Kidney tubule cell (primary cell): ENCODE measurements at places on chromosomes 11 and 22.

DNA sequence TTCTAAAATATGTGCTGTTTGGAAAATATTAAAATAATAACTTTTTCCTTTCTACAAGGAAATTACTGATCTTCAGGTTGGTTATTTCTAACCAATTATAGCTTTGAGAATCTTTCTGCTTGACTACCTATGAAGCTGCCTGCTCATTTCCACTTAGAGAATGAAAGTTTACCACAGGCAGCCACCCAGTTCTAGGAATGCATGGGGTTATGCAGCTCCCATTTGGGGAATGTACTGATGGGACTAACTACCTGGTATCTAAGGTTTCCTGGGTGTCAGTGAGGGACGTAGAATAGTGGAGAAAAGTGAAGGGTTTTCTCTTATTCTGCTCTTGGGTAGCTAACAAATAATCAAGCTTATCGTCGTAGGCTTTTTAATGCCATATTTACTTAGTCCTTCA lies 73.4 kb downstream of the DEUP1 start:
- DNase-seq, result peak; percentile 39

- DNase-seq, result no peak
Observed at GRCh38 chr22:49086606-49087157, 741.0 kb downstream of the BRD1 start.

DNA sequence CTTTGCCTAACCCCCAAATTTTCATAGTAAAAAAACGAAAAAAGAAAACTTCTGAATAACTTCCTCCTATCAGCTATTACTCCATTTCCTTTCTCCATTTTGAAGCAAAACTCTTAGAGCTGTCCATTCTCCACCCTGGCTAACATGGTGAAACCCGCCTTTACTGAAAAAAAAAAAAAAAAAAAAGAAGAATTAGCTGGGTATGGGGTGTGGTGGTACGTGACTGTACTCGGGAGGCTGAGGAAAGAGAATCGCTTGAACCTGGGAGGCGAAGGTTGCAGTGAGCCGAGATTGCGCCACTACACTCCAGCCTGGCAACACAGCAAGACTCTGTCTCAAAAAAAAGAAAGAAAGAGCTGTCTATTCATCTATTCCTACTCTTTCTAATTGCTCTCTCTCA lies 11.3 kb upstream of the NXF1 start:
- DNase-seq, result no peak

GRCh38 chr11:33634291-33634834 lies 66.3 kb downstream of the C11orf91 start:
- peak; percentile 77 for DNase-seq

DNA sequence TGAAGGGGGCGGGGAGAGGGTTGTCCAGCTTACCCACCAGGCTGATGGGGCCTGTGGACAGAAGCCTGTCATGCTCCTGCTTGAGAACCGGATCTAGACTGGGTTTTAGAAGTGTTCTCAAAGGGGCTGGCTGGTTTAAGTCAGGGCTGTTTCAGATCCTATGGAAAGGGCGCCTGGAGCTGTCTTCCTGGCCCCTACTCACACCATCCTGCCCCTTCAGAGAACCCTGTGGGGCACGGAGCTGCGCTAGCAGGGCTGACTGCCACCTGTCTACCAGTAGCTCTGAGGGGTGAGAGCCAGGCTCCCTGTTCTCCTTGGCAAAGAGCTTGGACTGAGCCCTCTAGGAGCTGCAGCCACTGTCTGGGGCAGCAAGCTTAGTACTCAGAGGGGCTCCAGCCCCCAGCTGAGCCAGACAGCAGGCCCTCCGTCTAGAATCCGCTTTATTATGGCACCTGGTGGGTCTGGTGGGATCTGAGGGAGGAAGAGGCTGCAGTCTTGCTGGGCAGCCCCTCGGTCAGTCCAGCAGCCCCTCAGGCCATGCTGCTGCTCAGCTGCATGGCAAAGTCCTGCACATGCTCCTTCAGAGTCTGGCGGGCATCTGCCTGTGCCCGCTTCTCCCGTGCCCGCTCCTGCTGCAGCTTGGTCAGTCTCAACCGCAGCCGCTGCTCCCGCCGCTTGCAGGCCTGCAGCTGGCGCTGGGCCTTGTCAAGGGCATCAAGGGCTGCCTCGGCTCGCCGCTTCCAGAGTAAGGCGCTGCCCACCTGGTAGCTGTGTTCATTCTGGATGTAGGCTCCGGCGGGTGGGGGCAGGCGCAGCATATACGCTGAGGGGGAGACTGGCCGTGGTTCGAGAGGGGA lies 2.3 kb downstream of the THAP7 start:
- no peak for DNase-seq

DNA sequence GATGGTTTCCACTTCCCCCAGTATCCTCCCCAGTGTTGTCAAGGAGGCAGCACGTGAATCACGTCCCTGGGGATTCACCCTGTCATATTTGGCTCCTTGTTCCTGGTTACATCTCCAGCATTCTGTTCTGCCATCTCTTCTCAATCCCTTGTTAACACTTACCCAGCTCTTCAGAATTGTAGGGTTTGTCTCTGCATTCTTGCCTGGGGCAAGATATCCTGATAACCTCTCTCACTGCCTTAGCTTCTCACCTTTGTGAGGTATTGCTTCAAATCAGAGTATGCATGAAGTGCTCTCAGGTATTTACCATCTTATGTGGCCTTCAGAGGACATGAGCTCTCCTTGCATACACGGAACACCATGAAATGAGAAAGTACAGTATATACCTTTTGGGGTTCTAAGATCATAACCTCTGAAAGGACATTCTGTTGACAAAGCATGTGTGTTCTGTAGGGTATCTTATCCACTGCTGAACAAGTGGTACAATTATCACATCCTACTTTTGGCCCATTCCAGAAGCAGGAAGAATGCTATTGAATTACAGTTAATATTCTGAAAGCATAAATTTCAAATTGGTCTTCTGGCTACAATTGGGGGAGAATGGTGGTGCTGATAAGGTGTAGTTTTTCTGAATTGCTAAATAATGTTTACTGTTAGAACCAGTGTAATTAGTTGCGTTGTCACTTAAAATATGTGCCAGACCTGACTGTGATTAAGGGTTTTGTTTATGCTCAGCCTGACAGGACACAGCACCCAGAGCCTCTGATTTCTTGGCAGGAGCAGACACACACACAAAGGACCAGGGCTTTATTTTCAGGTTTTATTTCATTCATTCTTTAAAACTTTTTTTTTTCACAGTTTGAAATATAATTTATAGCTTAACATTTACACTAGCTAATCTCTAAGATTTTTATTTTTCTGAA lies 32.7 kb downstream of the VSTM5 start:
- DNase-seq, result peak; percentile 14

DNA sequence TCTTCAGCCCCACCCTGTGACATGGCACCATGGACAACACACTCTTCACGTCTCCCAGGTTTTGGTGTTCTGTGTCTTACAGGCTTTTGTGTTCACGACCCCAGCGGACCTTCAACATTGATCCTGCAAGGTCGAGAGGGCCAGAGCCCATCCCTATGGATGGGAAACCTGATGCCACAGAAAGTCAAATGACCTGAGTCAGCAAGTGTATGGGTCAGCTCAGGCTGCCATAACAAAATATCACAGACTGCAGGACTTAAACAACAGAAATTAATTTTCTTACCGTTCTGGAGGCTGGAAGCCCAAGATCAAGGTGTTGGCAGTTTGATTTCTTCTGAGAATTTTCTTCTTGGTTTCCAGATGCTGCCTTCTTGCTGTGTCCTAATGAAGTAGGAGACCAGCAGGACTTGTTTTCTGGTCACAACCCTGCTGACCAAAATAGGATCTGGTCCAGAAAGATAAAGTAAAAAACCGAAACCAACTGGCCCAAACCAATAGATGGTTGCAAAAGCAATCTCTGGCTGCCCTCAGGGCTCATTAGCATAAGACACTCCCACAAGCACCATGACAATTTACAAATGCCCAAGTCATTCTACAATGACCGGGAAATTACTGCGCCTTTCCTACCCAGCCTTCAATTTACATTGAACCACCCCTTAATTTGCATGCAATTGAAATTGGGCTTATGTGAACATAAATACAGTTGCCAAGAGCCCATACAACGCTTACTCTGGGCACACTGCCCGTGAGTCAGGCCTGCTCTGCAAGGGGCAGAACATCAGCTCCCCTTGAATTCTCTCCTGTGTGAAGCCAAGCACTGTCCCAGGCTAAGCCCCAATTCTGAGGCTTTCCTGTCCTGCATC lies 113.9 kb downstream of the RPS6KA4 start:
- no peak for DNase-seq
